A549 (cell line): ENCODE measurements at places on chromosomes 3 and 15. TPM values are rescaled to one million over a fixed set of nuclear protein-coding genes. Genes with fewer than 3 reads are reported as not detected.
A peak's percentile ranks its signal among the peaks of the same experiment; 100 is the strongest.

DNA sequence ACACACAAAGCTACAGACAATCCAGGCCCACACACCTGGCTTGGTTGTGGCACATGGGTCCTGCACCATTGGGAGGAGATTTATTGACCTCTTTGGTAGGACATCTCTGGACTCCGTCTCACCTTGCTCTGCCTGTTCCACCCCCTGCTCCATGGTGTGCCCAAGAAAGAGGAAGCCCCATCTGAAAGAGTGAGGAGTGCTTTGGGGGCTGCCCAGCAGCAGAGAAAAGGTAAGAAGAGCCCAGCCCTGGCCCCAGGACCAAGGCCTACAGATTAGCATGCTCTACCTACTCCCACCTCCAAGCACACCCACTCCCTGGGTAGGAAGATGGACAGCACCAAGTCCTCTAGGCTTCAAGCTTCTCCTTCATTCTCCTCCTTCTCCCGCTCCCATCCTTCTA, 3.2 kb upstream of the DCAF1 start:
- no peak for DNase-seq

- no peak for DNase-seq
These were observed 62.5 kb downstream of the SFMBT1 start for GRCh38 chr3:52983336-52983807.

DNA sequence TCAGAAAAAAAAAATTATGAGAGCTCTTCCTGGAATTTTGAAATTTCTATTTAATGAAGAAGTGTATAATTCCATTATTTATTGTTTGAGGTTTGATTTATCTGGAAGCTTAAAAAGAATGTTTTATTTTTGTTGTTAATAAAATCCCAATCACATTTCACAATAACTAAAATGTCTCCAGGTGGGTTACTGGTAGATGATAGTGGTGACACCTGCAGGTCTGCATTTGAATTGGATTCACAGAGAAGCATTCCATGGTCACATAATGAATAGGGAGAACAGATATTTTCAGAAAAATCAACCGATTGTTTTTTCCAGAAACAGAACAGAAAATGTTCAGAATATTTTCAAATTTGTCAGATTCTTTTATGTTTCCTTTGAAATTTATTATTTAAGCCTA, 48.3 kb downstream of the ASB7 start:
- peak; percentile 34 for DNase-seq

MYO5C gene
- 6.2 to 7.1 TPM (median 6.7 TPM) in 3 replicates for polyA plus RNA-seq

DNA sequence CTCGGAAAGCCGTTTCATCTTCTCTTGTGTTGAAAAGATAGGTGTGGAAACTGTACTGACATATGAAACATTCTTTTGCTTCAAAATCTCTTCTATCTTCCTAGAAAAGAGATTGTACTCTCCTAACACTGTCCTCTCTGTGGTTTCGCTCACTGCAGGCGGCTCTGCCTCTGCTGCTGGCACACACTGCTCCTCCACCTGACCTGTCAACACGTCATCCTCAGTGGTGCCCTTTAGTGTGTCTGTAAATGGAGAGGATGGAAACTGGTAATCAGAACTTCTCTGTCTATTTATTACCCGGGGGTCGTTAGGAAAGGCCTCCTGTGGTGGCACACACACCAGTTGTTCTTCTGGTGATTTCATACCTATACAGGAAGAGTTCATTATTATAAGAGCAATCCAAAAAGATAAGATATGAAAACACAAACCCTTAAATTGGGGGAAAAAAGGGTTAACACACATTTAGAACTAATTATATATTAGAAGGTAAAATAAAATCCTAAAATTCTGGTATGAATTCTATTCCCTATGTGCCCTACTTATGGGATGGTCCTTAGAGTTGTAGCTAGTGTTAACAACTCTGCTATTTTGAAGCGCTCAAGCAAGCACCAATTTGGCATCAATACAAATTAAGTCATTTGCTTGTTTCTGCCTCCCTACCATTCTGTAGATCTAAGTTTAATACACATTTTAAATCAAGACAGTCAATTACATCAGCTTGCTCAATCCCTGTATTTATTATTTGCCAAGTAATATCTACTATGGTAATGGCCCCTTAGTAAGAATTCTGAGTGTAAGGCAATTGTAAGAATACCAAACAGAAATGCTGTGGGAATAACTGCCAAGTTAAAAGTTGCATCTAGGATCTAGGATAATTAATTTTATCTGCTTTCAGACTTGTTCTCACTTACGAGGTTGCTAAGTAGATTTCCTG, 49.2 kb downstream of the TASOR start:
- DNase-seq, result no peak

- peak; percentile 21 for DNase-seq
These were observed 263.5 kb upstream of the CFAP20DC start for GRCh38 chr3:59313365-59313764.

GRCh38 chr3:12180218-12180617, 21.5 kb upstream of the TIMP4 start:
- peak; percentile 46 for DNase-seq

DNA sequence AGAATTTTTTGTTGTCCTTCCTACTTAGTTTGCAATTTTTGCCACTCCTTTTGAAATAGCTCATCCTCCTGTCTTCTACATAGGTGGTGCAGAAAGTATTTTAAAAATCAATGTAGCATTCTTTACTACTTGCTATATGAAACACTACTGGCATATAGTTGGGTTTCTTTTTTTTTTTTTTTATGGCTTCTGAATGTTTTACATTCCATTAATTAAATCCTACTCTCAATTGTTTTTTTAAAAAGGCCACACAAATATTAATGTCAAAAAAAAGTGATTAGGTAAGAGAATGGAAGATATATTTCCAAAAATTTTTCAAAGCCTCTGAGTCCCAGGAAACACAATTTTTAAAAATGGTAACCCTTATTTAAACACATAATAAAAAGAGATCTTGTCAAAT, 262.6 kb downstream of the MAGI1 start:
- no peak for DNase-seq

- no peak for DNase-seq
These were observed 130.1 kb upstream of the GOLGA6L6 start for GRCh38 chr15:20671675-20672074.

GRCh38 chr15:73983211-73983727, 8.8 kb downstream of the STOML1 start:
- no peak for DNase-seq

- no peak for DNase-seq
These were observed 22.4 kb upstream of the SRP14 start for GRCh38 chr15:40061212-40061901.

DNA sequence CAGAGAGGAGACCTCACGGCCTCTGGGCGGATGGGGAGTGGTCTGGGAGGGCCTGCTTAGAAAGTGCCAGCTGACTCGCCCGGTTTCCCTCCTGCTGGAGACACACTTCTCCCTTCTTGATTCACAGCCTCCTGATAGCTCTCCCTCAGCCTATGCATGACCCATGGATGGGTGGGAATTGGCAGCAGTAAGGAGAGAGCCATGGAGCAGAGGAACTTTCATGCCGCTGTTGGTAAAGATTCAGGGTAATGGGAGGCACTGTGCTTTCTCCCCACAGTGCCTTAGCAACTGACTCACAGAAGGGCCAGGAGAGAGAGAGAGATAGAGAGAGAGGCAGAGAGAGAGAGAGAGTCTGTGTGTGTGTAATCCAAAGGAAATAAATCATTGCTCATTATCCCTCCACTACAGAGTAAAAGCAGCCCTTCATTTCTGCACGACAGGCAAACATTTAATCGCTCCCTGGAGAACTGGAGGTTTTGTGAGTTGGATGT, 82.8 kb downstream of the SEMA5B start:
- DNase-seq, result no peak

DNA sequence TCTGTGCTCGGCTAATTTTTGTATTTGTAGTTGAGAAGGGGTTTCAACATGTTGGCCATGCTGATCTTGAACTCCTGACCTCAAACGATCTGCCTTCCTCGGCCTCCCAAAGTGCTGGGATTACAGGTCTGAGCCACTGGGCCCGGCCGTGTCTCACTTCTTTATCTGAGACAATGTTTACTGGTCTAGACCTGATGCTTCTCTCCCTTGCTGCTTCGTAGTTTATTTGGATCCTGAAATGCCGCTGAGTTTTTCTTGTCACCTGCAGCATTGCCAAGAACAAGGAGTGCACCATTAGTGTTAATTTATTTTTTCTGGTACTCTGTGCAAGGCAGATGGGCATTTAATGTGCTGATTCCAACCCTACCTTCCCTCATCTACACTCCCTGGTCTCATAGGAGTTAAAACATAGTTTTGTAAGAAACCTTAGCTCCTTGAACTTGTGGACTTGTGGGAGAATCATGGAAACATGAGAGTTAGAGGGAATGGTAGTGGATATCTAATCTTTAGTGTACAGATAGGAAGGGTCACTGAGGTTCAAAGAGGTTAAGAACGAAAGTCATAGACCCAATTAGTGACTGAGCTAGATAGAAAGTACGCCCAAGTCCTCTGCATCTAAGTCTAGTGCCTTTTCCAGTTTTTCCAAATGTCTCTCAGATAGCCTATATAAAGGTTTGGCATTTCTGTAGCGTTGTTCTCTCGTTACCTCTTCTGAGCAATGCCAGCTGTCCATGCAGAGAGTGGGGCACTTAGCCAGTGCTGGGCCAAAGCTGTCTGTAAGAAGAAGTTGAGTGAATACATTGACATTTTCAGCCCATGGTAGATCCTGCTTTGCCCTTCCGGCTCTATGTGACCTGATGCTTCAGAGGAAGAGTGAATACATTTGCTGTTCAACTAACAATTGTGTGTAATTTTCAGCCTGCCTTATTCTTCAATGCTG, 244.1 kb downstream of the LPP start:
- DNase-seq, result no peak

PLA2G4B gene
- polyA plus RNA-seq, result 2.2 to 2.7 TPM (median 2.2 TPM) in 3 replicates

- DNase-seq, result no peak
These were observed 388.7 kb downstream of the GRM7 start for GRCh38 chr3:7249493-7250076.

DNA sequence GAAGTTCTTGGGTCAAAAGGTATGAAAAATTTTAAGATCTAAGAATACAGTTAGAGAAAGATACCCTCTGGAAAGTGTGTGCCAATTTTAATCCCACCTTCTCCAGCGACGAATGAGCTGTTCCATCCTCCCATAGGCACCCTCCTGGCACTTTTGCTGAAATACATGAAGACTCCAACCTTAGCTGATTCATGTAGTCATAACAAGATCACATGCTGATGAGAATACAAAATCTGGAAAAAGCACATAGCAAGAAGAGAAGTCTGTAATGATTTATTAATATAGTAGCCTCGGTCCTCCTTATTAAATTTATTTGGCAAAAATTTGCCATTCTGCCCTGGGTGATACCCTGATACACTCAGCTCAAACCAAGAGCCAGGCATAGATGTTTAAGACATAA, 88.9 kb downstream of the CCR1 start:
- DNase-seq, result no peak

KNG1 gene
- 0.04 TPM in 1 of 3 replicates, not detected in the others for polyA plus RNA-seq

CCR8 gene
- not detected in 3 replicates for polyA plus RNA-seq

TJP1 gene
- 55.0 to 60.6 TPM (median 60.3 TPM) in 3 replicates for polyA plus RNA-seq

GRCh38 chr3:146322216-146322817, 71.4 kb upstream of the PLSCR4 start:
- no peak for DNase-seq

DNA sequence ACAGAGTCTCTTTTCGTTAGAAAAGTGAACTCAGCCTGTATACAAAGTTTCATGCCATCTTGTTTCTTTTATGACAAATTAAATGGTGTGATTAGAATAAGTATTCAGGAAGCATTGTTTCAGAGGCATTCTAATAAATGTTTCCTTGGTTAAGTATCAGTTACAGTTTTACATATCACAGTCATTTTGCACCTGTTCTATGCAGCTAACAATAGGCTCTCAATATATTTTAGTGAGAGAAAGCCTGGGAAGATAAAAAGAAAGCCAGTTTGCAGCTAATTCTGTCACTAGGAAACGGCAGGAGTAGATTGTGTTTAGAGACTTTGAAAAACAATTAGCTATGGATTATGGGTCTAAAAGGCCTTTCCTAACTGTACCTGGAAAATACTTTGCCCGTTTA, 252.8 kb downstream of the ZIC1 start:
- no peak for DNase-seq
